Kidney (tissue), 22 donors: ENCODE measurements at places on chromosomes 2 and 18. TPM values are rescaled to one million over a fixed set of nuclear protein-coding genes. Genes with fewer than 3 reads are reported as not detected.

Gene CD207
- polyA plus RNA-seq: not detected

Gene MALL
- polyA plus RNA-seq: 9.7 TPM

Gene MEP1B
- not detected for polyA plus RNA-seq

Gene APCDD1
- 2.8 TPM for polyA plus RNA-seq

Gene GPR35
- 1.7 TPM for polyA plus RNA-seq

Gene TOGARAM2
- polyA plus RNA-seq: 1.4 TPM

Gene PSMA8
- not detected for polyA plus RNA-seq

Gene ADAM23
- 2.5 TPM for polyA plus RNA-seq

Gene L3MBTL4
- 3.9 TPM for polyA plus RNA-seq

Gene TRABD2A
- polyA plus RNA-seq: 2.1 TPM

Gene CYB5A
- polyA plus RNA-seq: 1,143 TPM

Gene CTNNA2
- 0.47 TPM for polyA plus RNA-seq

Gene SERPINB5
- not detected for polyA plus RNA-seq

Gene NEUROD1
- polyA plus RNA-seq: not detected

Gene C2orf78
- polyA plus RNA-seq: not detected

Gene IL37
- not detected for polyA plus RNA-seq

Gene IMP4
- 59.7 TPM for polyA plus RNA-seq

Gene IL36A
- not detected for polyA plus RNA-seq

Gene NLRC4
- 0.49 TPM for polyA plus RNA-seq

Gene DOK1
- 11.3 TPM for polyA plus RNA-seq

Gene GALNT3
- polyA plus RNA-seq: 8.8 TPM

Gene CHRNG
- not detected for polyA plus RNA-seq

Gene CD28
- polyA plus RNA-seq: 0.37 TPM

Gene SCYGR6
- not detected for polyA plus RNA-seq
